Neural progenitor cell (in vitro differentiated cells): ENCODE measurements at places on chromosomes 2 and 18.

- DNase-seq, result no peak
Measured at GRCh38 chr2:102144128-102144527, 1.6 kb downstream of the IL1R1 start.

GRCh38 chr2:74740741-74741431 lies 86.8 kb downstream of the SEMA4F start:
- DNase-seq, result no peak

- DNase-seq, result no peak
Measured at GRCh38 chr2:241777686-241778627, 1.3 kb downstream of the GAL3ST2 start.

DNA sequence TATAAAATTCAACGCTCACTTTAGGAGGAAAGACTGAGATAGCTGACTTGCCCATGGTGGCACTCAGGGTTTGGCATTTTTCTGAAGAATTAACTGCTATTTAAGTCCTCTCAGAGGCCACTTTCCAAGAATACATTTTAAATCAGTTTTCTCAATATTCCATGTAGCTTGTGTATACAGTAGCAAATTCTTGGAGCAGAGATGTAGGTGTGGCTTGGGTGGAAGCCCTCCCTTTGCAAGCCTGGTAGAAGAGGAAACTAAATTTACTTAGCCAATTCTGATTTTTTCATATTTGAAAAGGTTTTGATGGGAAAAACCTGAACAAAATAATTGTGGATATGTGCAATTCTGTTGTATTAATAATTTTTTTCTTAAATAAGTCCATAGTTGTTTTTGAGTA lies 14.0 kb upstream of the ITGAV start:
- DNase-seq, result no peak

GRCh38 chr2:31226266-31226665 lies 7.7 kb upstream of the EHD3 start:
- no peak for DNase-seq

DNA sequence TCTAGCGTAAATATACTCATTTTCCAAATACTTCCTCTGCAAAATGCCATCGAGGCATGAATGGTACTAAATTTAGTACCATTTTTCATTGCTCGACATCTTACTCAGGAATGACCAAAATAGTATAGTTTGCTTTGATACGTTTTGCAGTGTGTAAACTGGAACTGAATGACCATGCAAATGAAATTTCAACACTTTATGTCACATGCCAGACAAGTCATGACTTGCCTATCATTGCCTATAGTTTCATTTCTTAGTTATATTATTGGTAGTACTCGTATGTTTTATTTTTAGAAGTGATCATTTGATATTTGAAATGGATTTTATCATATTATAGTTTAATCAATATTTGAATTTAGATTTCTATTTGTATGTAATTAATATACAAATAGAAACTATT lies 9.1 kb downstream of the MSTN start:
- DNase-seq, result no peak

DNA sequence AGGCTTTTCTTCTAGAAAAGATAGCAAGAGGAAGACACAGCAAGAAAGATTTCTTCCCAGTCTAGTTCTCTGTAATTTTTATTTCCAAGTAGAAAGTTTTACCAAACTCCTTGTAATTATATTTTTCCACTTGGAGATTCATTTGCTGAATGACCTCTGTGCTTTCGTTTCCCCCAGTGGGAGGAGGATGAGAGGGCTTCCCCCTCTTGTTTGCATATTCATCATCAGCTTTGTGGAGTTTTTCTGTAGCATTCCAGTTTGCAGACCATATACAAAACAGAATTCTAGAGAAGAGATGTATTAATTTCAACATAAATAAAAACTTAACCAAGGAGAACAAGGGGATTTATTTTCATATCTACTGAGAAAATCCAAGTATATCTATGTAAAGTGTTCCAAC lies 51.3 kb downstream of the RMDN2 start:
- DNase-seq, result no peak

GRCh38 chr2:108626995-108627394 lies 92.3 kb upstream of the RANBP2 start:
- no peak for DNase-seq

DNA sequence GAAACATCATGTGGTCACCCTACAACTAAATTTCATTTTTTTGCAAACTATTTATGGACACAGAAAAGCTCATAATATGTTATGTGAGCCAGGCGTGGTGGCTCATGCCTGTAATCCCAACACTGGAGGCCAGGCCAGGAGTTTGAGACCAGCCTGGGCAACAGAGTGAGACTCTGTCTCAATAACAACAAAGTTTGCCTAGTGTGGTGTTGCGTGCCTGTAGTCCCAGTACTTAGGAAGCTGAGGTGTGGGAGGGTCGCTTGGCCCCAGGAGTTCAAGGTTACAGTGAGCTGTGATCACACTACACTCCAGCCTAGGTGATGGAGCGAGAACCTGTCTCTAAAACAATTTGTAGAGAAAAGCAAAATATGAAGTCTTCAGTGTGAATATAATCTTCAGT lies 5.8 kb downstream of the IAH1 start:
- DNase-seq, result no peak

- DNase-seq, result no peak
Measured at GRCh38 chr2:109125593-109126500, 3.2 kb upstream of the SH3RF3 start.

- no peak for DNase-seq
Measured at GRCh38 chr2:156158808-156159207, 173.7 kb downstream of the NR4A2 start.

DNA sequence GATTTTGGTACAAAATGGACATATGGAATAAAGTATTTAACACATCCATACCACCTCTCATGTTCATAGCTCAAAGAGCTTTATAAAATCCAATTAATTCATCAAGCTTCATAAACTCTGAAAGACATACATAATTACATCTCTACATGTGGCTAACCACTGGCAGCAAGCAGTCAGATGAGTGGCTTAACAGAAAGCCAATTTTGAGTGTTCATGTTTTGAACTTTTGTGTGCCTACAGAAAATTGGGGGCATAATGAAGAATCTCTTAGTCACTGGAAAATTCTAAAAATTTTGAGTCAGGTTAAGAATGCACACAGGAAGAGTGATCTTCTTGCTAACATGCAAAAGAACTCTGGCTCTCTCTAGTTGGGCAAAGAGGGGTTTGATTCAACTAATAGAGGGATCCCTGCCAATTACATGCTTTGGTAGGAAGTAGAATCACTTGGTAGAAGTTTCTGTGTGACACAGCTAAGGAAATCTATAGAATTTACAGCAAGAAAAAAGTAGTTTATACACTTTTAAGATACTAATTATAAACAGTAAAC lies 287.4 kb downstream of the NOL4 start:
- no peak for DNase-seq

- no peak for DNase-seq
Measured at GRCh38 chr2:95063086-95063958, 37.8 kb downstream of the MAL start.

GRCh38 chr2:177783835-177784744 lies 288.5 kb downstream of the PDE11A start:
- no peak for DNase-seq

DNA sequence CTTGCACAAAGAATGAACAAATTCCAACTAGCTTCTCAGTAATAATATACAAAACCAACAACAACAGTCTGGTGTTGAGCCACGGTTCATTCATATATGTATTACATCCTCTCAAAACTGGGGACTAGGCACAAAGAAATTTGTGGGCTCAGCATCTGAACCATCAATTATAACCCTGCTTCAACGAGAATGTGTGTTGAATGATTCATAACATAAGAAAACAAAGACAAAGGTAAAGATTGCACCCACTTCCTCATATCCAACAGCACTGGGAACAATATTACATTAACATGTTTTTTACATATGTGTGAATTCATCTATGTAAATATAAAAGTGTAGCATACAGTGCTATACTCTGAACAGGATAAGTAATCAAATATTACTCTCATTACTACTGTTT lies 144.8 kb downstream of the CDH2 start:
- DNase-seq, result no peak

DNA sequence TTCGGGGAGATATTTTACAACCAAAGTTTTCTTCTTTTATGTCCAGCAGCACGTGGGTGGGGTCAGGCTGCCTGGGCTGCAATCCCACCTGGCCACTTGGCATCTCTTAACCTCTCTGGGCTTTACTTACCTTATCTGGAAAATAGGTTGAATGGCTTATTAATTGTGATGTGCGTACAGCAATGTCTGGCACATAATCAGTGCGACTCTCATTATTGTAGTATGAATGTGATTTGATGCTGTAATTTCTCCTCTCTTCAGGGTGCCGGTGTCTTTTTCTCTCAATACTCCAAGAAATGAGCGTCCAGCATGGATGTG lies 2.0 kb upstream of the ZAP70 start:
- DNase-seq, result no peak

- no peak for DNase-seq
Measured at GRCh38 chr2:17479875-17480274, 38.4 kb downstream of the RAD51AP2 start.

GRCh38 chr2:111042772-111043771 lies 77.6 kb upstream of the BCL2L11 start:
- DNase-seq, result no peak

DNA sequence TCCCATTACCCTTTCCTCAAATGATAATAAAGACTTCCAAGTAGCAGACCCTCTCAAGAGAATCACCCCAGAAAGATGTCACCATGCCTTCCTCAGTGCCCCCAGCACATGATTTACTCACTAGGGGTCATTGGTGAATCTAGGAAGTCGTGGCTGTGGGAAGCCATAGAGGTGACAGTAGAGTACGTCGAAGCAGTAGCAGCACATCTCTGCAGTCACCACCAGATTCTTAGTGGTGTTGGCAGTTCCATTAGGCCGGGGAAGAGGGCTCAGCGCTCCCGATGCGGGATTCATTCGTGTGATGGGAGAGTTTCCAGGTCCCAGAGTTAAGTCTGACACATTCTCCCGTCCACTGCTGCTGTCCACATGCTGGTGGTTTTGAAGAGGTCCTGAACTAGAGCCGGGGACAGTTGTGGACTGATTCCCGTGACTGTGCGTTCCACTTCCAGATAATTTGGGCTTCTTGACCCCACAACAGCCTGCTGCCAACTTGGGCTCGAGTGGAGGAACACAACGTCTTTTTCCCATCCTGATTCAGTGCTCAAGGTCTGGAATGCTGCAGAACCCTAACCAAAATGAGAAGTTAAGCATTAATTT lies 12.0 kb downstream of the AMMECR1L start:
- DNase-seq, result no peak

GRCh38 chr18:79242246-79242645 lies 153.5 kb upstream of the NFATC1 start:
- no peak for DNase-seq

- DNase-seq, result no peak
Measured at GRCh38 chr2:139374296-139374850, 594.2 kb upstream of the NXPH2 start.

DNA sequence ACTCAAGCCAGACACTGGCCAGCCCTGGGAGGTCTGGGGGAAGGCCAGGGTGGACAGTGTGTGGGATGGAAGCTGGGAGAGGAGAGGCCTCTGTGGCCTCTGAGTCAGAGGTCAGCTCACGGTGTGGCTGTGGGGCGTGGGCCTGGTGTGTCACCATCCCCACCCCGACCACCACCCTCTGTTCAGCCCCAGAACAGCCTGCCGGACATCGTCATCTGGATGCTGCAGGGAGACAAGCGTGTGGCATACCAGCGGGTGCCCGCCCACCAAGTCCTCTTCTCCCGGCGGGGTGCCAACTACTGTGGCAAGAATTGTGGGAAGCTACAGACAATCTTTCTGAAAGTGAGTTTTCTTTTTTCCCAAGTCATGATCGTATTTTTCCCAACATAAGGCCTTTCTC lies 110.5 kb downstream of the DYSF start:
- no peak for DNase-seq

DNA sequence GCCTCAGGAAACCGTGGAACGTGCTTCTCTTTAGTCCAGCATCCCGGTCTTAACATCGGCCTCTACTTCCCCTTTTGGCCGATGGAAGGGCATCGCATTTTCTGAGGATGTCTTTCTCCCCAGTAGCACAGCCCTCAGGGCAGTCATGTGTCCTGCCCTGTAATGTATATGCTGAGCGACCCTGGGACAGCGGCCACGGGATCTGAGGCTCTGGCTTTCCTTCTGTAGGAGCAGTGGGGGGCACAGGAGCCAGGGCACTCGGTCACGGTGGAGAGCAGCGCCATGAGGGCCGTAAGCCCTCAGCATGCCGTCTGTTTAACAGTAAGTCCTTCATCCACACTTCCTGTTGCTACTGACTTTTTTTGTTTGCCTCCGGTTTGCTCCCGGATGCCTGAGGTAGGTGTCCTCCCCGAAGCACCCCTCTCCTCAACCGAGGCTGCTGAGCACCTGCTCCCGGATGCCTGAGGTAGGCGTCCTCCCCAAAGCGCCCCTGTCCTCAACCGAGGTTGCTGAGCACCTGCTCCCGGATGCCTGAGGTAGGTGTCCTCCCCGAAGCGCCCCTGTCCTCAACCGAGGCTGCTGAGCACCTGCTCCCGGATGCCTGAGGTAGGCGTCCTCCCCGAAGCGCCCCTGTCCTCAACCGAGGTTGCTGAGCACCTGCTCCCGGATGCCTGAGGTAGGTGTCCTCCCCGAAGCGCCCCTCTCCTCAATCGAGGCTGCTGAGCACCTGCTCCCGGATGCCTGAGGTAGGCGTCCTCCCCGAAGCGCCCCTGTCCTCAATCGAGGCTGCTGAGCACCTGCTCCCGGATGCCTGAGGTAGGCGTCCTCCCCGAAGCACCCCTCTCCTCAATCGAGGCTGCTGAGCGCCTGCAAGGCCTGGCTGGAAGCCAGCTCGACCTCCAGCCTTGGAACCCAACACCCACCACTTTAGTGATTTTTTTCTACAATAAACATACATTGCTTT lies 169.3 kb downstream of the HDAC4 start:
- no peak for DNase-seq

DNA sequence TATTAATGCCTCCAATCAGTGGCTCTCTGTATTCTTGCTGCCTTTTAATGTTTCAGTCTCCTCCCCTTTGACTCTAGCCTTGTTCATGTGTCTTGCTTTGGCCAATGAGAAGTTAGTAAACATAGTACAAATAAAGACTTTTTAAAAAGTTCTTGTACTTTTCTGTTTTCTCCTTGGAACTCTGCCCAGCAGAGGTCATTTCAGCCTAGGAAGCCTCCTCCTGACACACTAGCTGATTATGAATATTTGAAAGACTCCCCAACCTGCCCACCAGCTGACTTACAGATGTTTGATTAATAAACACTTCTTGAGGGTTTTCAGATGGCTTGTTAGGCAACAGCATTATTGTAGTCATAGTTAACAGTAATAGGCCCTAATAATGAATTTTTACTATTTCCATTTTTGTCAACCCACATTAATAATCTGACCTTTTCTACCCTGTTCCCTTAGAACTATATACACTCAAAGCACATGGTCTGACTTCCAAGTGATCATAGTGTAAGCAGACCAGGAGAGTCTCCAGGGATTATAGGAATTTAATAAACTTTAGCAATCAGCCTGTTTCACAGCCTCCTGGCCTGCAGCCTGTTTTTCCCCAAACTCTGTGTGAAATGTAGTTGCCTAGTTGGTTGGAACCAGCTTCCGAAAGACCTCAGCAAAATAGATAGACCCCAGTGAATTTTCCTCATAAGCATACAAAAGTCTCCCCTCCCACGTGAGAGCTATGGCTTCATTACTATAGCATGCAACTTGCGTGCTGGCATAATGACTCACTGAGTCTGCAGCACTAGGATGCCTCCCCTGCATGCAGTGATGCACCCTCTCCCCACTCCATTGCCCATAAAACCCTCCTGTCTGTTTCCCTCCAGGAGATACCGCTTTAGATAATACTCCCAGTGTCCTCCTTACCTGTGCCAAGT lies 670.7 kb upstream of the ZNF804A start:
- no peak for DNase-seq

- DNase-seq, result no peak
Measured at GRCh38 chr2:100964681-100965169, 37.4 kb upstream of the RPL31 start.

GRCh38 chr2:83827618-83828017 lies 631.5 kb downstream of the SUCLG1 start:
- no peak for DNase-seq
